ENCODE measurements at places on chromosomes 16 and 17. TPM values are rescaled to one million over a fixed set of nuclear protein-coding genes. Genes with fewer than 3 reads are reported as not detected.

DNA sequence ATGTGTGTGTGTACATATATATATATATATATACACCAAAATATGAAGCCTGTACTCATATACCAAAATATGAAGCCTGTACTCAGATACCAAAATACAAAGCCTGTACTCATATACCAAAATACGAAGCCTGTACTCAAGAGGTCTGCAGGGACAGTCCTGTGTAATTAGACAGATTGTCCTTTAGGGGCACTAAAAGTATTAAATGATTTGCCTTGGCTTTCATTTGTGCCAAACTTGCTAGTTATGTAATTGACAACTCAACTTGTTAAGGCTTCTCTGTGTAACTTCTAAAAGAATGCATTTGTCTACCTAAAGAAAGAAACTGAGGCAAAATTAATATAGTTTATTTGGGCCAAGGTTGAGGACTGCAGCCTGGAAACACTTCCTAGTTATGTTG, 30.8 kb upstream of the DHX40 start:
- no peak for DNase-seq

The ANKRD40CL gene
- not detected for total RNA-seq

- DNase-seq = no peak
Measured at GRCh38 chr17:32264140-32264799, 1.4 kb upstream of the RHBDL3 start.

DNA sequence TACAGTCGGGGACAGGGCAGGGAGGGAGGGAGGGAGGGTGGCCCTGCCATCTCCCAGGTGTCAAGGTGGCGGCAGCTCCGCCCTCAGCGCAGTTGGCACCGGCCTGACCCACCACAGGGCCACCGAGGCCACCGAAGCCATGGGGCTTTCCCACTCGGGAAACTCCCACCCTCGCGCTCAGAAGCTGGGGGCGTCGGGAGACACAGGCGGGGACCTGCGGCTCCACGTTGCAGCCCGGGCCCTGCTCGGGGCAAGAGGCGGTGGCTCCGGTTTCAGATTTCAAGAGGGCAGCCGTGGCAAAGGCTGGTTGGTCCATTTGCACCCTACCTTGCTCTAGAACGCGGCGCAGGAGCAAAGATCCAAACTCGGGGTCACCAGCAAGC, 544 bp downstream of the CYB561 start:
- DNase-seq = peak; percentile 64

GRCh38 chr16:17452922-17453321, 17.8 kb downstream of the XYLT1 start:
- no peak for DNase-seq

DNA sequence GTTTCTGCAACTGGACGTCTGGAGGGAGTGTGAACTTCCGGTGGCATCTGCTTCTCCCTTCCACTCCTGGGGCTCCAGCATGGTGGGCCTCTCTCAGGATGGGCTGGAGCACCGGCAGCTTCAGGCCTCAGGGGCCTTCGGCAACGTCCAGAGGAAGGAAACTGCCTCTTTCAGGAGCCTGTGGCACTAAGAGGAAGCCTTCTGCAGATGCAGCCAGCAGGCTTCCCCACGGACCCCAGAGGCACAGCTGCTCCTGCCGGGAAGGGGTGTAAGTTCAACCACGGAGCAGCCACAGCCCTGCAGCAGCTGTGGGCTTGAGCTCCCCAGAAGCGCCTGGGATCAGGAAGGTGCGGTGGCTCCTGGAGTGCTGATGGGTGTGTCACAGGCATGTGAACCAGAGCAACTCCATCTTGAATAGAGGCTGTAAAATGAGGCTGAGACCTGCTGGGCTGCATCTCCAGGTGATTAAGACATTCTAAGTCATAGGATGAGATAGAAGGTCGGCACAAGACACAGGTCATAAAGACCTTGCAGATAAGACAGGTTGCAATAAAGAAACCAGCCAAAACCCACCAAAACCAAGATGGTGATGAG, 50.8 kb upstream of the KLHDC4 start:
- no peak for DNase-seq

DNA sequence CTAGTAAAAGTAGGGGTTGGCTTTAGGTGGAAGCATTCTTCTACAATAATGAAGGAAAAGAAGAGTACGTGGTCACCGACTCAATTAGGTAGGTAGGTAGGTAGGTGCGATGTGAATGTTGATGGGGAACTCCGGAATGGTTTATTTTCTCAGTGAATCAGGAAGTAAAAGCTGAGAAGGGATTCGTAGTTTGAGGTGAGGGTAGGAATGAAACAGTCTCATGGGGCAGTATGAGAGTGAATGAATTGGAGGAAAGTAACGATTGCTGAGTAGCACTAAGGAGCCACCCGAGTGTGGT, 13.9 kb downstream of the PER1 start:
- no peak for DNase-seq

DNA sequence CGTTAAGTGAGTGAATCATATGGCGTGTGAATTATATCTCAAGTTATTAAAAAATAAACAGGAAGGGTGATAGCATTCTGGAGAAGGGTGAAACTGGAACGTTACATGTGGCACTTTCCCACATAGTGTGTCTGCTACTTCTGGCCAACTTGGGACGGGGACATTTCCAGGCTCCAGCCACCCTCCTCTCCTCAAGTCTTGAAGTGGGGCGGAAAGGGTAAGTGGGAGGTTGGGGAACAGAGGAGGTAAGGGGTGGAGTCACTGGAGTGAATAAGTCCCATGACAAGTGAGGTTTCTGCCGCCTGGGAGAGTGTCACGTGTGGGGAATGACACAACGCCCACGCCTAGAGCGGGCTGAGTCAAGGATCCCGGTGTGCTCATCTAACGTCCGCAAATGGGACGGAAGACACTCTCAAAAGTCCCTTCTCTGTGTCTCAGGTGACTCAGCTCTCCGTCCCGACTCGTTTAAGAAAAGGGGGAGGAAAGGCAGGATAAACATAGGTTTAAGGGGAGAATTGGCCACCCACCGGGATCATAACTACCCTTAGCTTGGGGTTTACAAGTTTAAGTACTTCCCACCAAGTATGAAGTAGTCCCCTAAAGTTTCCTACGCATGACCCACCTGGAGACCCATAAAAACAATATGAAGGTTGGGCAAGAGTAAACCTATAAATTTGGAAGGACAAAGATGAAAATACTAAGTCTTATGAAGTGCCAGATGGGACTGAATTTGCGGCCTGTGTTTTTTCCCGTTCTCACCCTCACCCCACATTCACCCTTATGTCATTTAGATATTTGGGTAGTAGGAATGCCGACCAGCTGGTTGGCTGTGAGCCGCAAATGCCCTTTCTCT, 1.2 kb upstream of the SPAG9 start:
- peak; percentile 93 for DNase-seq

The CD300A gene
- total RNA-seq = 2.4 TPM
